ENCODE measurements at places on chromosomes 1 and 21. TPM values are rescaled to one million over a fixed set of nuclear protein-coding genes. Genes with fewer than 3 reads are reported as not detected.
A peak's percentile ranks its signal among the peaks of the same experiment; 100 is the strongest.

DNA sequence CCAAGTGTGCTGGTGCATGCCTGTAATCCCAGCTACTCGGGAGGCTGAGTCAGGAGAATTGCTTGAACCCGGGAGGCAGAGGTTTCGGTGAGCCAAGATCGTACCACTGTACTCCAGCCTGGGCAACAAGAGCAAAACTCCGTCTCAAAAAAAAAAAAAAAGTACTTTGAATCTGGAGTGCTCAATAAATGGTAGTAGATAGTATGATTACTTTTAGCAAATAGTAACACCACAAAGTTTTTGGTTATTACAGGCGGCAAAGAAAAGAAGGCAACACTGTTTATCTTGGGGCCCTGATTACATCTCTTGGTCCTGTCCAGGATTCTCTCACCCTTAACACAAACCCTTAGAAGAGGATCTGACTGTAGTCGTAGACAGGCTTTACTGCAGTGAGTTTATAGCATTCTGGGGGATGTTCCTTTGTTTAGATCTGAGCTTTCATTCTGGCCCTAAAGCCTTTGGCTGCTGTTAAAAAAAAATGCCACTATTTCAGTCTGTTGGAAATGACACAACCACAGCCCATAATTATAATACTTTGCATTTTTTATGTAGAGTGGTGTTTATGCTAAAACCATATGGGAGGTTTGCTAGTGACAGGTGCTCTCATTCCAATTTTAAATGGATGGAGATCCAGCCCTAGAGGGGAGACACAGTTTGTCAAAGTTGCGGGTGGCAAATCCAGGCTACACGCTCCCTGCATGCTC is 79.7 kb upstream of the SLC2A1 start:
- DNase-seq, result no peak

- no peak for DNase-seq
Observed at GRCh38 chr1:19771350-19771749, 28.4 kb downstream of the TMCO4 start.

GRCh38 chr21:26777166-26777565 is 68.0 kb downstream of the ADAMTS1 start:
- DNase-seq, result no peak

DNA sequence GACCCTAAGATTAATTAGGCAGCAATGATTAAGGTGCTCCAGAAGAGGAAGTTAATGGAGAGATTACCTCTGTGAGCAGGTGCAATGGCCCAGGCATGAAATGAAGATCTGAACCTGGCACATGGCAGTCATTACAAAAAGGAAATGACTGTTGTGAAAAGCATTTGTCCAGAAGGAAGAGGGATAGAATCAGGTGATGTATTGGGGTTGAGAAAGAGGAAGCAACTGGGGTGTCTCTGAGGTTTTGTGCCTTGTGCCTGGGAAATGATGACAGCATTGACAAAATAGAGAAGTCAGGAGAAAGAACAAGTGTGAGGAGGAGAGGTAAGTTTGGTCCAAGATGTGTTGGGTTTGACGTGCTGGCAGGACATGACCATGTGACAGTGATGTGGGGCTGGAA is 5.6 kb downstream of the CRCT1 start:
- DNase-seq, result no peak

- DNase-seq, result no peak
Observed at GRCh38 chr1:183194527-183195141, 8.6 kb downstream of the LAMC2 start.

DNA sequence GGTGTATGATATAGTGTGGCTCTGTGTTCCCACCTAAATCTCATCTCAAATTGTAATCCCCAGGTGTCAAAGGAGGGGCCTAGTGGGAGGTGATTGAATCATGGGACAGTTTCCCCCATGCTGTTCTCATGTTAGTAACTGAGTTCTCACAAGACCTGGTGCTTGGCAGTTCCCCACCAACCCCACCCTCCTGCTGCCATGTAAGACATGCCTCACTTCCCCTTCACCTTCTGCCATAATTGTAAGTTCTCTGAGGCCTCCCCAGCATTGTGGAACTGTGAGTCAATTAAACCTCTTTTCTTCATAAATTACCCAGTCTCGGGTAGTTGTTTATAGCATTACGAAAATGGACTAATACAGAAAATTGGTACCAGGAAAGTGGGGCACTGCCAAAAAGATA is 1705.3 kb downstream of the NCAM2 start:
- no peak for DNase-seq

GRCh38 chr21:41957991-41958766 is 4.4 kb upstream of the C2CD2 start:
- DNase-seq, result peak; percentile 100

- no peak for DNase-seq
Observed at GRCh38 chr1:72620453-72620852, 338.1 kb upstream of the NEGR1 start.

- DNase-seq, result peak; percentile 55
Observed at GRCh38 chr1:167774710-167775109, 52.9 kb downstream of the MPZL1 start.

GRCh38 chr1:203627851-203628200 is 1.2 kb downstream of the ATP2B4 start:
- DNase-seq, result peak; percentile 42

DNA sequence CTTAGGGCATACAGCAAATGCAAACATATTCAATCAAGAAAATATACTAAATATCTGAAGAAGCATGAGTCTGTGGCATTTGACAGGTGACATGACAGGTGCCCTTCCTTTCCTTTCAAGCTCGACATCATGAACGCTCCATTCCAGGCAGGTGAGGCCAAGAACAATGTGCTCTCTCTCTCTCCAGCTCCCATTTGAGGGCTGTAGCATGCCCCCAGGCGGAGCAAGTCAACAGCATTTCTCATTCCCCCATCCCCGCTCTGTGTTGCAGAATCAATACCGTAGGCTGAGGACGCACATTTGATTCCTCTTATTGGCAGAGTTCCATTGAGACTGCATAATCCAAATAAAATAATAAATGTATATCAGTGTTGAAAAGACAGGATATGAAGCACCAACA is 24.6 kb upstream of the PLPPR4 start:
- no peak for DNase-seq

DNA sequence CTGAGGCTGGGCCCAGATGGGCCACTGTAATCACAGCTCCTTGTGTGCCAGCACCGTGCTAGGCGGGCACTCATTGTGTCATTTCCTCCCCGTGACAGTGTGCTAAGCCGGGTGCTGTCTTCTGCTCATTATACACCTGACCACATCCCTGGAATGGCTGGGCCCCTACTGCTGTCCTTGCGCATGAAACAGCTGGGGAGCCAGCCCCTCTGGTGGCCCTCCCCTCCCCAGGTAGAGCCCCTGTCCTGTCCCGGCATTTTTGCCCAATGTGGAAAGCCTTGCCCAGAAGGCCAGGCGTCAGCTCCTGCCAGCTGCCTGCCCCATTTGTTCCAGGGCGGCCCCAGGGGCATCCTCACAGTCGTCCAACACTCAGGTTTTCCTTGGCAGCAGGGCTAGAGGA is 107.4 kb upstream of the CASZ1 start:
- no peak for DNase-seq

Gene C1orf53
- 2.0 TPM for total RNA-seq

All from dermis blood vessel endothelial cell (primary cell).